NCI-H1436 (cell line): ENCODE measurements at places on chromosomes 6 and 20.

GRCh38 chr6:151974061-151974617, 166.7 kb downstream of the ESR1 start:
- no peak for DNase-seq

- peak; percentile 52 for DNase-seq
Measured at GRCh38 chr20:17648791-17649730, 33.0 kb downstream of the RRBP1 start.

DNA sequence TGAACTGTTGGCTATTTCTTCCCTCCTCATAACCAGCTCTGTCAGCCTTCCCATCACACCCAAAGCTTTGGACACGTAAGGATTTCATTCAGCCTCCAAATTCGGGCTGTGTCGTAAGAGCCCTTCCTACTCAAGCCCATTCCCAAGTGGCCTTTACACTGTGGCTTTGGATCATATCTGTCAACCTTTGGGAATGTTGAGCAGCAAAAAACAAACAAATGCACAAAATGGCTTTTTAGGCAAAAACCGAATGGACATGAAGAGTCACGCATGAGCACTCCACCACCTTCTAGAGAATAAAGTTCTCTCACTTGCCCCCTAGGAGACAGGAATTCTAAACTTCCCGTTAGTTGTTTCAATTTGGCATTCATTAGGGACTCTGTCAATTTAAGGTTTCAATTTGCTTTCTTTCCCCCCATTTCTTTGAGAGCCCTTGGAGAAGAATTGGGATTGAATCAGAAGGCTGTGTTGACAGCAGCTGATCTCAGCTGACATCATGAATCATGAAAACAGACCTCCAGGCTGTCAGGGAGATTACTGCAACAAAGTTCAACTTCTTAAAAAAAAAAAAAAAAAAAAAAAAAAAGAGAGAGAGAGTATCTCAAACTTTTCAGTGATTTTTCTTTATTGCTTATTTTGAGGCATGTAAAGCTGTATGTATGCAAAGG, 110.3 kb downstream of the BCAS1 start:
- DNase-seq = no peak

DNA sequence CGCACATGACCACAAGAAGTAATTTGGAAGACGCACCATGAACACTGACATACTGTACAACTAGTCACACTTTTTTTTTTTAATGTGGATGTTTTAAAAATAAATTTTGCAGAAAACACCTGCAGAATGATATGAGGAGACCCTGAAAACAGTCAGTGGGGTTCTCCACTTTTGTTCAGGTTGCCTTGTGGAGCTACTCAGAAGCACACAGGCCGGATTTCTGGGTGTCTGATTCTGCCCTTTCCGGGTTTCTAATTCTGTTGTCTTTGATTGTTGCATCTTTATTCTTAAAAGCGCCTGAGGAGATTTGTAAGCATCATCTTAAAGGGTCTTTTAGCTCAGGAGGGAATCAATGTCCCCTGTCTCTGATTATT, 74.5 kb downstream of the SSR1 start:
- no peak for DNase-seq

DNA sequence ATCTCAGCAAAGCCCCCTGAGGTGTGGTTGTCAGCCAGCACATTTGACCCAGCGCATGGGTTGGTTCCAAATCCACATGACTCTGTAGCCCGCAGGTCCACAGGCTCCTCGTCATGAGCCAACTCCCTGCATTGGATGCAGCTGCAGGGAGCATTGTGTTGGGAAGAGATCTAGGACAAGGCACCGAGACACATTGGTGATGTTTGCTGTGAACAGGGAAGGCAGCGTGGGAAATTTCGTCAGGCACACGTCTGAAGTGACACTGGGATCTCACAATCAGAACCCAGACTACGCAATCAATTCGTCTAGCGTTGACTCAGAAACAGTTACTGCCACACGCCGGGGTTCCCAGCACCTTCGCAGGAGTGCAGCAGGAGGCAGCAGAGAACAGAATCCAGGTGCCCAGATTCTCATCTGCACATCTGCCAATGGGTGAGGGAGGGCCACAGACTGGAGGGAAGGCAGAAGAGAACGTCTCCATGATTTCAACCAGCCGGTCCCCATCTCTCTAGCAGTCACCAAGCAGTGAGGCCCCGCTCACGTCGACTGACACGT, 177.0 kb downstream of the TTLL2 start:
- DNase-seq = peak; percentile 9

GRCh38 chr6:32840604-32841246, 2.2 kb upstream of the TAP2 start:
- no peak for DNase-seq

DNA sequence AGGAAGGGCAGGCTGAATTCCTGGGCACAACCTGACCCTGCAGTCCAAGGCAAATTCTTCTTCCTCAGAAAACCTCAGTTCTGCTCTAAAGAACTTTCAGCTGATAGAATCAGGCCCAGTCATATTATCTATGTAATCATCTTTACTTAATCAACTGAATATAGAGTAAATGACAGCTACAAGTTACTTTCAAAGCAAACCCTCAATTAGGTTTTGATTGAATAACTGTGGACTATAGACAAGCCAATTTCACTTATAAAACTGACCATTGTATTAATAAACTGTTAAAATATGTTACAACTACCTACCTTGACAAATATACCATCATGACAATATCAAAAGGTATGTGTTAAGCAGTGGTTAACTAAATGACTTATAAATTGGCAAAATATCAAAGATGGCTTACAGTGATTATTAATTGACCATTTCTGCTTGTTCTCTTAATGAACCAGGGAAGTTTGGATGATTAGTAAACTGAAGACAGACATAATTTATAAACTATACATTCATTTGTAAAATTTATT, 46.1 kb upstream of the ADGRF5 start:
- DNase-seq = no peak

DNA sequence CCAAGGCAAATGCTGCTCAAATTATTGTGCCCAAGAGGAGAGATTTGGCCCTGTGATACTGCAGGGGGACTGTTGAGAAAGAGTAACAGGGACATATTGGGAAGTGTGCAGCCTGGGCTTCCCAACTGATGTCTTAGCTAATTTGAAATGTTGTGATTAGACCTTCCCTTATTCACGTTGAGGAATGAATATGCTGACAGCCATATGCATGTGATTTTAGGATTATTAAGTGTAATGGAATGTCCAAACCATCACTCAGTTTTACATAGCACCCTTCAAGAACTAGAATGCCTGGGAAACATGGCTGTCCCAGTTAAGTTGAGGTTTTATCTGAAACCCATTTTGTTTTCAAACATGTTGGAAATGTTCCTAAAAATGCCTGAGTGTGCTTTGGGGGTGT, 81.4 kb downstream of the CARMIL1 start:
- DNase-seq = no peak

DNA sequence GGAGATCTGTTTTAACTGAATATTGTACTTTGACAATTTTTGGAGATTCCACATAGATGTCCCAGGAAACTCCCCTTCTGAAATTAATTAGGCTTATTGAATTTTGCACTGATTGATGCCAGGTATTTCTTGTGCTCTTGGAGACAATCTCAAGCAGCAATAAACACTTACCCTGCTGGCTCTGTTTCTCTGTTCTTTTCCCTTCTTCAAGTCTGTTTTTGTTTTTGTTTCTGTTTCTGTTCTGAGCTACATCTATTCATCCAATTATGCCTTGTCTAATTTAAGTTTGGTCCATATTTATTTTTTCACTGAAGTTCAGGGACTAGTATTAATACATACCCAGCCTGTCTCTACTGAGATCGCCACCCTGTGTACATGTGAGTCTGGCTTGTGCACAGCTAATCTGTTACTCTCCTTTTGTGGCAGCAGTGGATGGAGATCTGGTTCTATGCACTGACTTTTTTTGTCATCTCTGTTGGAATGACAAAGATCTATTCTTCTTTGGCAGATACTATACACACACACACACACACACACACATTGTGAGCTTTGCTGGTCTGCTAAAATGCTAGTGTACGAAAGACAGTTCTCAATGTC, 51.9 kb downstream of the IL22RA2 start:
- no peak for DNase-seq

DNA sequence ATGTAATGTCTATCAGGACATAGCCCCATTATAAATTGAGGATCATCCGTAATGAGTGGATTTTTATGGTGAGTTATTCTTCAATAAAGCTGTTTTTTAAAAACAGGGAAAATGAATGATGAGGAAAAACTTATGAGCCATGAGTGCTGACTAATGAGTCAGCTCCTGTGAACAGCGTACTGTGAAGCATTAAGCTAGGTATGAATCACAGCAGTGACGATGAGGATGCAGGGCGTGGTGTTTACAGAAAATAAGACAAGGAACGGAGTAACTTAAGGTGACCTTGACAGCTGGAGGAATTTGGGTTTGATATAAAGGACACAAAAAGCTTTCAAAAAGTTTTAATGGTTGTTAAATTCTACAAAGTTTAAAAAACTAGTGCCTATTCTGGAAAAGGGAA, 96.3 kb downstream of the FOXF2 start:
- DNase-seq = no peak

DNA sequence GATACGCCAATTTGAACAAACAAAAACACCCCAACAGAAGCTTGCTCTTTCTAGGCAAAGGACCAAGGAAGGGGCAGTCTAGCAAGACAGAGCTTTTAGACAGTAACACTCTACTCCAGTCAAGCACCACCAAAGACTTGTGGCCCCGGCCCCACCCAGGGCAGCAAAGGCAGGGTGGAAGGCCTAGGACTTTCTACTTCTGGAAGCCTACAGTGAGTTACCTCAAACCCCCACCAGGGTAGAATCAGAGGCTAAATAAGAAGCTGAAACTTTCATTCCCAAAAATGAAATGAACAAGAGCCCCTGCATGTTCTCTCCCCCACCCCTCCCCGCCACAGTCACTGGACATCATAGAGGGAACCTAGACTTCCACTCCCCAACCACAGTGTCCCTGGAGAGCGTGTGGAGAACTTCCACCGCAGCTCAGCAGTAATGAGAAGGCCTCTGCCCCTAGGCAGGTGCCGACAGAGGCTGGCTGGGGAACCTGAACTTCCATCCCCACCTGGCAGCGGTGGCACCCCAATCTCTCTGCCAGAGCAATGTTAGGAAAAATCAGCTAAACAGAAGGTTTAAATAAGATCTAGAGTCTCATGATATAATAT, 40.0 kb downstream of the KATNA1 start:
- no peak for DNase-seq

- no peak for DNase-seq
Measured at GRCh38 chr6:40894962-40895799, 143.8 kb downstream of the UNC5CL start.

DNA sequence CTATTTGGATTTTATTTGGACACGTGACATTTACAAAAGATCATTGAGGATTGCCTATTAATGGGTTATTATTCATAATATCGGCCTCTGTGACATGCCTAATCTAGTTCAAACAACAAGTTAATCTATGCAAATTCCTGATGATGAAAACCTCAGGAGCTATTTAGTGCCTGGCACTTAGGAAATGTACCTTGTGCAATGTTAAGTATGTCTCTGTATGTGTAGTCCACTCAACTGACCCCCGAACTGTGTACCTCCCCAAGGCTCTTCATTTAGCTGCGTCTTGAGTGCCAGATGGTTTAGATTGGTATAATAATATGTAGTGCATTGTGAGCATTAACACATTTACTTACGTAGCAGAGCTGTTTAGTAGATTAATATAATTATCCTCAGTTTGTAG, 6.9 kb downstream of the LAMA2 start:
- no peak for DNase-seq

DNA sequence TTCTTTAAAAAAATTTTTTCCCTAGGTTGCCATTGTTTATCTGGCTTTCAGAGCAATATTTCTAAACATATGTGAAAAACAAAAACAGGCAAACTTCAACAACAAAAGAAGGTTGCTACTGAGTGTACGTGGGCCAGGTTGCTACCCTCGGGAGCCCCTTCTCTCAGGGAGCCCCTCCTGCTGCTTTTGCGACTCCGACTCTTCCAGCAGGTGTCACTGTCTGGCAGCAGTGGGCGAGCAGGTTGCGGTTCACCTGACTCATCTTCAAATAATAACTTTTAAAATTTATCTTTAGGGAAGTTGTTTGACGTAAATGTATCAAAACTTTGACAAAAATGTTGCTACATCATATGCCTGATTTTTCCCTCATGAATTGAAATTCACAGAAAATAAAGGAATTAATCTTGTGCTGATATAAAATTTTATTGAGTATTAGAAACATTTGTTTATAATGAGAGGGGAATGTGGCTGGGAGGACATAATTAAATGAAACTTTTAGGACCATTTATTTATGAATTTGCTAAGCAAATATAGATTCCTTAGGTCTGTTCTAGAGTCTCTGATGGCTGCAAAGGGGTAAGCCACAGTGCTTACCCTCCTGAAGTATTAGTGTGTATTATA, 138.8 kb downstream of the HIVEP1 start:
- peak; percentile 11 for DNase-seq

DNA sequence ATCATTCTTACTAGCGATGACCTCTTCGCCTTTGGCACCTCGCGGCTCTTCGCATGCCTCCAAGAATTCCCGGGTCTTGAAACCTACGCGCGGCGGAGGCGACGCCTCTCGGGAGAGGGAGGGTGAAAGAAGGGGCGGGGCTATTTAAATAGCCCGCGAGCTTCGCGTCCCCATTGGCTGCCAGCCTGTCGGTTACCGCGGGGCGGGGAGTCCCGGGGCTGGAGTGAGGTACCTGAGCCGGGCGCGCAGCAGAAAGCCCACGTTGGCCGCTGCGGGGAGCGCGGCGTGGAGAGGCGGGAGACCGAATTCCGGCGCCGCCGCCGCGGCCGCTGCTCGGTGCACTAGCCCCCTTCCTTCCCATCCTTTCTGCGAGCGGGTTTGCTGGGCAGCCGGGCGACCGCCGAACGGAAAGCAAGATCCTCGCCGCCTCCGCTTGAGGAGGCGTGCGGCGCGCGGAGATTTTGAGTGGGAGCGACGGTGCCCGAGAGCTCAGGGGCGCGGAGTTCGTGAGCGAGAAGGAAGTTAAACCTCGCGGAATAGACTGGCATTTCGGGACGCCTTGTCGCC, at the start of gene BMP6:
Gene BMP6 (plus strand): TSS at position 251 of the 567 bp plus-strand sequence. CDS start 857 bp downstream, outside the sequence.
- peak; percentile 79 for DNase-seq

- no peak for DNase-seq
Measured at GRCh38 chr6:135693811-135694370, 157.6 kb upstream of the PDE7B start.

DNA sequence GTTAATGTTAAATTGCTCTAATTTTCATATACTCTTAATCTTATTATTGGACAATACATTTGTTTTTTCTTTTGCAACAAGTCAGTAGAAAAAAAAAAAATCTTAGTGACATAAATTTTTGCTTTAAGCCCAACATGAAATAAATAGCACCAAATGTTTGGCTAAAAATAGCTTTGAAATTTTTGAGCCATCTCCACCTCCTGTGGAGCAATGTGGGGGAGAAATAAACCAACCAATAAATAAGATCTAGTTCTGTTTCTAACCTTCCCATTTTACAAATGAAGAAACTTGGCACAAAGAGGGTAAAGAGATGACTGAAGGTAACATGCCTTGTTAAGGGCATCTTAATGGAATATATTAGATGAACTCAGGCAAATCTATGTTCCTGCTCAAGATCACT, 91.4 kb downstream of the PRKN start:
- no peak for DNase-seq
